ENCODE measurements at places on chromosomes 5 and 9.

DNA sequence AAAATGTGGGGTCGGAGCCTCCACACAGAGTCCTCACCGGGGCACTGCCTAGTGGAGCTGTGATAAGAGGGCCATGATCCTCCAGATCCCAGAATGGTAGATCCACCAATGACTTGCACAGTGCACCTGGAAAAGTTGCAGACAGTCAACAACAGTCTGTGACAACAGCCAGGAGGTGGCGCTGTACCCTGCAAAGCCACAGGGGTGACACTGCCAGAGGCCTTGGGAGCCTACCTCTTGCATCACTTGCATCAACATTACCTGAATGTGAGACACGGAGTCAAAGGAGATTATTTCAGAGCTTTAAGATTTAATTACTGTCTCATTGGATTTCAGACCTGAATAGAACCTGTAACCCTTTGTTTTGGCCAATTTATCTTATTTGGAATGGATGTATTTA, 614.1 kb upstream of the CDH9 start:
- DNase-seq = no peak

DNA sequence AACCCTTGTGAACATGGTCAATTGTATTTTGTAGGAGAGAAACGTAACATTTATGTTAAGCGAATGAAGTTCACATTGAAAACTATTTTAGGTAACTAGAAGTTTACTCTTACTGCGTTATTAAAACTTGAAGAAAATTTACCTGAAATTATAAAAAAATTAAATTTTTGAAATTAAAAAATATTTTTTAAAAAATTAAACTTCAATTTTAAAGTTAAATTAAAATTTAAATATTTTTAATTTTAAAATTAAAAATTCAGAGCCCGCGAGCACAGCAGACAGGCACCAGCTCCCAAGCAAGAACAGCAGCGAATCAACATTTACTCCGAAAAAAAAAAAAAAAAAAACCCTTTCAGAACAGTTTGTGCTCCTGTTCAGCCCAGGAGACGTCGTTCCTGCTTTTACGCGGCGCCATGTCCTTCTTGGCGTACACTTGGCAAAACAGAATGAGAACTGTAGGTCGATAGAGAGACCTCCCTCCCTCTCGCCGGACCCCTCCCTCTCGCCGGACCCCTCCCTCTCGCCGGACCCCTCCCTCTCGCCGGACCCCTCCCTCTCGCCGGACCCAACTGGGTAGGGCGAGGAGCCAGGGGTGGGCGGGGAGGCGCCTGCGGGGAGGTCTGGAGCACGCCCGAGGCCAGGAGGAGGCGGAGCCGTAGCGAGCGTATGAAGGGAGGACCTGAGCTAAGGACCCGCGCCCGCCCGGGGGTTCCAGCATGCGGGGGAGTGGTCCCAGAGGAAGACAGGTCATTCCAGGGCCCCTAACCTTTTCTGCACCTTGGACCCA, 235.8 kb downstream of the ROR2 start:
- no peak for DNase-seq

- DNase-seq = no peak
Observed at GRCh38 chr9:33637881-33638280, 113.8 kb downstream of the ANKRD18B start.

- DNase-seq = no peak
Observed at GRCh38 chr9:127181315-127181580, 58.8 kb upstream of the ANGPTL2 start.

GRCh38 chr9:88312517-88313103, 75.6 kb upstream of the SPIN1 start:
- no peak for DNase-seq

GRCh38 chr9:135204177-135204576, 116.7 kb downstream of the OLFM1 start:
- DNase-seq = no peak

- DNase-seq = no peak
Observed at GRCh38 chr5:38518341-38518740, 38.1 kb downstream of the LIFR start.

DNA sequence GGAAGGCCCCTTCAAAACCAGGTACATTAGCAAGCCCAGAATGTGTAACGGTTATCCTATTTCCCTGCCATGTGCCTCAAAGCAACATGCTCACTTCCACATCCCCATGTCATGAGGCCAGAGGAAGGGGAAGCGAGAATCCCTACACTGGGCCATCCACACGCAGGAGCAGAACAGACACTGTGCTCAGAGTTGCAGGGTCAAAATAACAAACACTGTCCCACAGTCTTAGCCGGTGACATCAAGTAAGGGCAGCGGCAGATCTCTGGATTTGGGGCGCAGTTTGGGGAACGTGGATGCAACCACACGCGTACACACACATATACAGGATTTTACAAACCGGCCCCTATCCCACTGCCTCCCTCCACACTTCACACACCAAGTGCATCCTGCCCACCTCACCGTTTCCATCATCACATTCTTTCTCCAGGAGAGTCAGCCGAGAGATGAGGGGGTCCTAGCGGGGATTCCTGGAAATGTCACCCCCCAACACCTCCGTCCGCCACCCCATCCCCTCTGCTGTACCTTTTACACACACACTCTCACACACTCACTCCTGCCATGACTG, 776 bp downstream of the APBA1 start:
- DNase-seq = no peak

GRCh38 chr5:41012318-41012717, 58.8 kb downstream of the MROH2B start:
- no peak for DNase-seq

DNA sequence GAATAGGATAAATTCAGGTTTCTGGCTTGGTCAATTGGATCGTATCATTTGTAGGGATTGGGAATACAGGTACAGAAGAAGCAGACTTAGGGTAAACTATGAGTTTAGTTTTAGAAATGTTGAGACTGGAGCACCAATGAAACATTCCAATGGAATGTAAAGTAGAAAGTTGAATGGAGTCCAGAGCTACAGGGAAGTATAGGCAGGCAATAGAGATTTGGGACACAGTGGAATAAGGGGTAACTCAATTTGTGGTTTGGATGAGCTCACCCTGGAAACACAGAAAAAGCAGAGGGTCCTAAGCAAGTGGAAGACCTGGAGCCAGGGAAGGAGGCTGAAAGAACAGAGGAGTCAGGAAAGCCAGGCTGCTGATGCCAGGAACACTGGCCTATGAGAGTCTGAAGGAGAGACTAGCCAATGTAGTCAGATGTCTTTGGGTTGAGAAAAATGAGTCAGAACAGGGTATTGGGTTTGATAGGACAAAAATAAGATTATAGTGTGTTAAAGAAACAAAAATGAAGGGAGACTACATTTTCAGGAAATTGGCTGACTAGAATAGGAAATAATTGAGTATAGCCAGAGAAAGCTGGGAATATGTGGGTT, 72.8 kb downstream of the STARD4 start:
- no peak for DNase-seq

Data from GM19239 (cell line).